Activated T-helper 1 cell treated with Interleukin-2 at 50 U/mL for 16 hours (primary cell): ENCODE measurements at places on chromosomes 12 and 14.

DNA sequence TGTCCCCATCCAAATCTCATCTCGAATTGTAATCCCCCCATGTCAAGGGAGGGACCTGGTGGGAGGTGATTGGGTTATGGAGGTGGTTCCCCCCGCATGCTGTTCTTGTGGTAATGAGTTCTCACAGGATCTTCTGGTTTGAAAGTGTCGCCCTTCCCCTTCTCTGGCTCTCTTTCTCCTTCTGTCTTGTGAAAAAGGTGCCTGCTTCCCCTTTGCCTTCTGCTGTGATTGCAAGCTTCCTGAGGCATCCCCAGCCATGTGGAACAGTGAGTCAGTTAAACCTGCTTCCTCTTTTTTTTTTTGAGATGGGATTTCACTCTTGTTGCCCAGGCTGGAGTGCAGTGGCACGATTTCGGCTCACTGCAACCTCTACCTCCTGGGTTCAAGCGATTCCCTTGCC, 104.0 kb downstream of the CCDC91 start:
- DNase-seq: no peak

- no peak for DNase-seq
Observed at GRCh38 chr14:105077649-105077995, 12.4 kb upstream of the GPR132 start.

DNA sequence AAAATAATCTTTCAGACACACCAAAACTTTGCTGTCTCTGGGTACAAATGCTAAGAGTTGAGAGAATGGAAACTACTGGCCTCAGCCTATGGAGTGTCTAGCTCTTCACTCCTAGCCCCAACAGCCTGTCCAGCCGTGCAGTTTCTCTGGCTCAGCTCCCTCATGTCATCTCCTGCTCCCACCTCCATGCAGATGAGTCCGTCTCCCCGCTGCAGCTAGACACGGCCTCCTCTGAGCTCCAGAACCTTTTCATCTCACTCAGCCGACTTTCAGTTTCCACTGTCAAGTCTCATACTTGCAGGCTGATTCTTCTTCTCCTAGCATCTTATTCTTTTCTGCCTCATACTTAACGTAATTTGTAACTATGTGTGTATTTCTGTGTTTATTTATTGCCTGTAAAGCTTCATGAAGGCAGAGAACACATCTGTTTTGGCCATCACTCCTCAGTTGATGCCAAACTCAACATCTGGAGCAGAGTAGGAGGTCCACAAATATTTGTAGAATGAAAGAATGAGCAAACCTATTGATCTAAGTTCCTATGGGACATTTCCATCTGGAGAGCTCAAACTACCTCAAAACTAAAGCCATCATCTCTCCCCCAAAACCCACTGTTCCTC, 139.8 kb upstream of the PWP1 start:
- DNase-seq: no peak

DNA sequence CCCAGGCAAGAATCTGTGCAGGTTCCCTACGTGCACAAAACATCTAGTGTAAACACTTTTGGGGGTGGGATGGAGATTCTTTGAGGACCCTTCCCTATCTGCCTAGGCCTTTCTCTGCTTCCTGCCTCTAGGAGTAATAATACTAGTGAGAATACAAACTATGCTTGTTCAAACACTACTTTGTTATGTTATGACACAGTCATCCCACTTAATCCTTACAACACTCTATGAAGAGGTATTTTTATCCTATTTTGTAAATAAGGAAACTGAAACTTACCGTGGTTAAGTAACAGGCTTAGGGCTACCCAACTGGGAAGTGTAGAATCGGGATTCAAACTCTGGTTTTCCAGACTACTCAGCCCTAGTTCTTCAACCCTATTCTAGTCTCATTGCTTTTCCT, 96.5 kb downstream of the KCNA5 start:
- DNase-seq: no peak

DNA sequence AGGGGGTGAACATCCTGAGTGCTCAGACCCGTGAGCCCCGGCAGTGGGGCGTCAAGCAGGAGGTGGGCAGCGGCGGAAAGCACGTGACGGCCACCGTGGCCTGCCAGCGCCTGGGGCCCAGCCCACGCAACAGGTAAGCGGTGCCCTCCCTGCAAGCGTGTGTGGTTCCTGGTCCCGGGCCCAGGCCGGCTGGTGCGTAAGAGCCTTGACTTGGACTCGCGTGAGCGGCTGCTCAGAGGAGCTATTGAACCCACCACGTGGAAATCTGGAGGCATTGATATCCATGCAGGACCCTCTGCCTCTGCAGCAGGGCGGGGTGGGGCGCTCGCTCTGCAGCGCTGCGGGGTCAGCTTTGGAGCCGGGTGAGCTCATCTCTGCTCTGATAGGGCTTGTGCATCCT, 277.0 kb downstream of the TMEM132C start:
- no peak for DNase-seq

GRCh38 chr12:115709540-115710011, 567.9 kb downstream of the MED13L start:
- DNase-seq: no peak

DNA sequence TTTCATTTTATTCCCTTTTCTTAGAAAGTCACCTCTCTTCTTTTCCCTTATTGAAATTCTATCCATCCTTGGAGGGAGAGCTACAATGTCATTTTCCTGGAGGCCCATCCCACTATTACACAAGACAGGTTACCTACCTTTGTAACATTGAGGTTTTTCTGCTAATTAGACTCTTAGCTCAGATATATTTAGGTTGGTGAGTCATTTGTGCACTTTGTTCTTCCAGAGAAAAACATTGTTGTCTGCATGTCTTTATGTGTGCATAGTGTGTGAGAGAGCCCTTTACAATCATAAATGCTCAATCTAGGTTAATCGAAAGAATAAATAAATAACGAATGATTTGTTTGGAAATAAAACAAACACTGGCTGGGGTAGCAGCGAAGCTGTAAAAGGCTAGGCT, 191.8 kb downstream of the DACT1 start:
- no peak for DNase-seq

GRCh38 chr14:50615056-50615455, 53.0 kb downstream of the SAV1 start:
- DNase-seq: no peak

DNA sequence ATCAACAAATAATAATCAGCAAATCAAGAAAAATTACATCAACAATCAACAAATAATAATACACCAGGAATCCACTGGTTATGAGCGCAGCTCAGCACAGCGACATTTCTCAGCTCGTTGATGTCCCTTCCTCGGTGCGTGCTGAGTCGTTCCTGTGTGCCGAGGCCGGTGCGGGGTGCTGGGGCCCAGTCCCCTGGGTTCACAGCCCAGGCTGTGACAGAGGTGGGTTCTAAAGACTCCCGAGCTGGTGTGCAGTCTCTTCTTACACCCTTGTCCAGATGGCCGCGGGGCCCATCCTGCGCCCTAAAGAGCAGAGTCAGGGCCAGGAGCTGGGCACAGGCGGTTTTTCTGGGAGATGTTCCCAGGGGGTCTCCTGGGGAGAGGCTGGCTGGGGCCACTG, 26.9 kb upstream of the TRAF3 start:
- DNase-seq: no peak

GRCh38 chr14:65043893-65044595, 57.3 kb downstream of the FNTB start:
- no peak for DNase-seq

DNA sequence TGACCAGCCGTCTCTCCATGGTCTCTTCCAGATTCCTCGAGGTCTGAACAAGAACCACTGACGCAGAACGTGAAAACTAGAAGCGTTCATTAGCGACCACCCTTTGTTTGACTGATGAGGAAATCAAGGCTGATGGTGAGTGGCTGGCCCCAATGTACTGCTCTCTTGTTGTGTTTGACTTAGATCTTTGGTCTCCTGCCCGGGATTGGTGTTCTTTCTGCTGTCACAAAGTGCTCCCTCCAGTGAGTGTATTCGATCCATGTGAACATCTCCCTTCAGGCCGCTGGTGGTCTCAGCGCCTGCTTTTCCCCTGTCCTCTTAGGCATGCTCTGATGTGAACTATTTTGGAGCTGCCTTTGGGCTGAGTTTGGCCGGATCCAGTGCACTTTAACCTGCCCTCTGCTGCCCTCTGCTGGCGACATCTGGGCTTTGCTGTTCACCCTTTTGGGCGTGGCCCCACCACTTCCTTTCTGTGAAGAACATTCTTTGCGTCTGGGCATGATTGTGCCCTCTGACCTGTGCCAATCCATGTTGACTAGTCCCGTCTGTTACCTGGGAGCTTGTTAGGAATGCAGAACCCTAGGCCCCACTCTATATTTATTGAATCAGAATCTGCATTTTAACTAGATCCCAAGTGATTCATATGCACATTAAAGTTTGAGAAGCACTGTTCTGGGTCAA, 279.1 kb downstream of the TTC6 start:
- DNase-seq: peak; percentile 48

- no peak for DNase-seq
Observed at GRCh38 chr14:98926801-98927200, 345.2 kb downstream of the BCL11B start.

DNA sequence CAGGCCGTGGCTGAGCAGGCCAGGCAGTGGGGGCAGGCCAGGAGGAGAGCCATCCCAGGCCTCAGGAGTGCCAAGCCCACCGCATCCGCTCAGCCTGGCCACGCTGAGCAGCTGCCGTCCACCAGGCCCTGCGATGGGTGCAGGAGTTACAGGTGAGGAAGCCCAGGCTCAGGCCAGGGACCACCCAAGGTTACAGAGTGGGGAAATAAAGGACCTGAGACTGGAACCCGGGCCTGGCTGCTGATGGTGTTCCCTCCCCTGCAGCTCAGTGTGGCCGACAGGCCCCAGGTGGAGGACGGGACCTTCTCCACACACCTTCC, 49.0 kb upstream of the DIO3 start:
- no peak for DNase-seq

DNA sequence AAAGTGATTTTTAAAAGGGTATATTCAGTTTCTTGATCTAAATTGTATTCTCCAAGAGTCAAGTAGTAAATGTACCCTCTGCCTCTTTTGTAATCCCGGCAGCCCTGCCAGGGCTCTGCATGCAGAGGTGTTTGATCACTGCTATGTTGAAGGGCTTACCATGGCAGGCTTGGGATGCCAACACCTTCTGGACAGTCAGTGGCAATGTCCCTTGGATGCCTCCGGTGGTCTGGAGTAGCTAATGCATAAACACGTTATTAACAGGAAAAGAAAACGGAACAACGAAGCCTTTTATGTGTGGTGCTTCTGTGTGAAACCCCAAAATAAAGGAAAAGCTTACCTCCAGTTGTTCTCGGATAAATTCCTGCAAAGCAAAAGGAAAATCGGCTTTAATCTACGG, 19.9 kb downstream of the EIF2B2 start:
- DNase-seq: no peak

DNA sequence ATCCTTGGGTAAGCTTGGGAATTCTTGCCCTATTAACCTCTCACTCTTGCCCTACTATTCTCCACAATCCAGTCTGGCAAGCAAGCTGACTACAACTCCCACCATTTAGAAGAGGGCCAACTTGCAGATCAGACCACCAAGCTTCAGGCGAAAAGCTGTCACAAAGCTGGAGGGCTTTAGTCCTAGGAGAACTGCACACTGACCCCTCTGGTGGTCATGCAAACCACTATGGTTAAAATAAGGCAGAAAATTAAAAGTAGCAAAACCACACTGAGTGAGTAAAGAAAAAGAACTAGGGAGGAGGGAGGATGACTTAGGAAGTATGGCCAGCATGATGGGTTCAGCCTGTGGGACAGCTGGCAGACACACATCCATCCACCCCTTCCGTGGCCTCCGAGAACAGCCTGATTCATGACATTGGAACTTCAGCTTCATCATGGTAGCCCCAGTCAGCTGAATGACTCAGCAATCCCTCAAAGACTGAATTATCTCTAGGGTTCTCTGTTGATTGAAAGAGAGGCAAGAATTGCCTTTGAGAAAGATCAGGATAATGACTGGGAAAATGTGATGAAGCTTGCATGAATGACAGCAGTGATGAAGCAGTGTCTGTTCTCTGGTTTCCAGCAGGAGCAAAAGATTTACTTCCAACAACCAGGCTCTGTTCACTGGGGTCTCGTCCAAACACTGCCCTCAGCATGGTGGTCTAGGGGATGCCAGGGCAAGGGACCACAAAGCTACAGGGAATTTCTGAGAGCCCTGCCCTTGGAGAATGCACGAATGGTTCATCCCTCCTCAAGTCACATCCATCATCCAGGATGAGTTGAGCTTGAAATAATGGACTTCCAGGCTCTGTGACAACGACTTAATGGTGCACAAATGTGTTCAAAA, 24.4 kb downstream of the PITPNM2 start:
- DNase-seq: no peak

DNA sequence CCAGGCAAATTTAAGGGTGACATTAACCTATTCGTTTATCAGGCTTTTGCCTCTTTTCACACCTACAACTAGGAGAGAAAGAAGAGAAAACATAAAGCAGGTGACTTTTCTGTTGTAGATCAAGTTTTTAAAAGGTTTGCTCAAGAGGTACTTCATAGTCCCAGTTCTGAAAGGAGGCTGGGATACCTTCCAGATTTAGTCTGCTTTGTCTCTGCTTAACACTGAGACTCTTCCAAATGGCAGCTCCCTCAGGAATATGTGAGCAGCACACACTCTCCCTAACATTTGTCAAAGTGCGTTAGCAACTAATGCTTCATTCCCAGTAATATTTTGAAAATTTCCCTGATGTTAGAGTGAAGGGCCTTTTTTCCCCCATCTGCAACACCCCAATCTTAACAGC, 133.7 kb upstream of the RASSF8 start:
- no peak for DNase-seq

GRCh38 chr12:30763053-30763452, 8.3 kb upstream of the CAPRIN2 start:
- DNase-seq: no peak

GRCh38 chr12:56785141-56785865, 22.2 kb downstream of the HSD17B6 start:
- DNase-seq: no peak
